MCF 10A (cell line): ENCODE measurements at places on chromosomes 1 and 21.

- DNase-seq, result peak; percentile 55
Observed at GRCh38 chr1:32406629-32407111, 12.4 kb upstream of the BSDC1 start.

GRCh38 chr1:165364568-165365133 lies 8.1 kb upstream of the LMX1A start:
- peak; percentile 100 for DNase-seq

DNA sequence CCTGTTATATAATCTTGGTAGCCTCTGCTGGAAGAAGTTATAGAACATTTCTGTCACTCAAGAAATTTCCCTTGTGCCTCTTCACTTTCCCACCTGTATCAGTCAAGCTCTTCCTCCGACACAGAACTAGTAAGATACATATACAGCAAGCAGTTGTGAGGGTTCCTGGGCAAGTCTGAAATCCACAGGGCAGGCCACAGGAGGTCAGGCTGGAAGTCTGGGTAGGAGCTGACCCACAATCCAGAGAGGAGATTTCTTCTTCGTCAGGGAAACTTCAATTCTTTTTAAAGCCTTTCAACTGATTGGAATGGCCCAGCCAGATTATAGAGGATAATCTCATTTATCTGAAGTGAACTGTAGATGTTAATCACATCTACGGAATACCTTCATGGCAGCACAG lies 96.4 kb upstream of the FMN2 start:
- DNase-seq, result no peak

- no peak for DNase-seq
Observed at GRCh38 chr1:204337036-204337429, 22.7 kb downstream of the PLEKHA6 start.

DNA sequence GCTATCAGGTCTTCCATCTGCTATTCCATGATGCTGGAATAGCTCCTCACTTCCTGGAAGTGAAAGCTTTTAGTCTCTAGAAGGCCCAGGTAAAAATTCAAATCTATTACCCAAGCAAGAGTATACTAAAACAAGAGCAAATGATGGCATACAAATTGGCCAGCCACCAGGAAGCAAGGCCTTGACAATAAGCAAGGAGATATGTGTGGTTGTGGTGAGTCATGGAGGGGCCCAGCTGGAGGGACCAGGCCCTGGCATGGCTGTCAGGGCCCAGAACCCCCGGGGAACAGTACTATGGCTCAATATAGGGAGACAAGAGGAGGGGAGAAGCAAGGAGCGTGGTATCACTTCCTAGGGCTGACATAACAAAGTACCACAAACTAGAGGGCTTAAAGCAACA lies 358.7 kb downstream of the RRAGC start:
- peak; percentile 7 for DNase-seq

DNA sequence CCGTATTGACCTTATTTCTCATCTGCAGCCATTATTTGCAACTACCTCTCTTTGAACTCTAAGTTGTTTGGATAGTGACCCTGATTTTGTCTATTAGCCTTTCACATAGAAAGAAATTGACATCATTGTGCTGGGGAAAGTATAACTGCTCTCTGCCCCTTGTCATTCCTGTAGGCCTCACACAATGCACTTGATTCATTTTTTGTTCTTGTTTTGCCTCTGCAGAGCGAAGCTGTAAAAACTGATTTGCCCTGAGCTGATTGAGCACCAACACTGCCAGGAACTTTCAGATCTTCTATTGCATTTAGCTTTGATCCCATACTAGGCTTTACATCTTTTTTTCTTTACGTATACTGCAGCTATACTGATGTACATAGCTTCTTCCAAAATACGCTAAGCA lies 167.2 kb upstream of the PTBP2 start:
- DNase-seq, result no peak

DNA sequence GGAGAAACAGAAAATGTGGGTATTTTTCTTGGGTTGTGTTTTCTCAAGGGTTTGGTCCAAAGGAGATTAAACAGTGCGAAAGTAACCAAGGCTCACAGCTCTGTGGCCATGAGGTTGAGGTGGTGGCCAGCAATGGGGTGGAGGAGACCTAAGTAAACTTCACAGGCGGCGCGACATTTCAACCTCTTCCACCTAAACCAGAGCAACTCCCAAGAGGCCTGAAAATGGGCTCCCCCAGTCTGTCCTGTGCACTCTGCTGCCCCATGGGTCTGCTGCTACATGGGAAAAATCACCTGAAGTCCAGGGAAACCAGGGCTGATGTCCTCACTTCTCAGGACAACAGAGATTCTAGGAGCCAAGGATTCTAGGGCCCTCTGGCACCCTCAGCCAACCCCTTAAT lies 12.4 kb downstream of the CELF3 start:
- DNase-seq, result no peak

DNA sequence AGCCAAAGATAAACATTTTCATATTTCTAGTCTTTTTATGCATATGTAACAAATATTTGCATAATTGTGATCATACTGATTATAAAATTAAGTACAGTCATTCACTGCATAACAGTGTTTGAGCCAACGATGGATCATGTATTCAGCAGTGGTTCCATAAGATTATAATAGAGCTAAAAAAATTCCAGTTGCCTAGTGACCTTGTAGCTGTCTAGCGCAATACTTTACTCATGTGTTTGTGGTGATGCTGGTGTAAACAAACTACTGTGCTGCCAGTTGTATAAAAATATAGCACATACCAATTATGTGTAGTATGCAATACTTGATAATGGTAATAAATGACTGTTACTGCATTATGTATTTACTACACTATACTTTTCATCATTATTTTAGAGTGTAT lies 2.1 kb upstream of the S100A10 start:
- peak; percentile 54 for DNase-seq

DNA sequence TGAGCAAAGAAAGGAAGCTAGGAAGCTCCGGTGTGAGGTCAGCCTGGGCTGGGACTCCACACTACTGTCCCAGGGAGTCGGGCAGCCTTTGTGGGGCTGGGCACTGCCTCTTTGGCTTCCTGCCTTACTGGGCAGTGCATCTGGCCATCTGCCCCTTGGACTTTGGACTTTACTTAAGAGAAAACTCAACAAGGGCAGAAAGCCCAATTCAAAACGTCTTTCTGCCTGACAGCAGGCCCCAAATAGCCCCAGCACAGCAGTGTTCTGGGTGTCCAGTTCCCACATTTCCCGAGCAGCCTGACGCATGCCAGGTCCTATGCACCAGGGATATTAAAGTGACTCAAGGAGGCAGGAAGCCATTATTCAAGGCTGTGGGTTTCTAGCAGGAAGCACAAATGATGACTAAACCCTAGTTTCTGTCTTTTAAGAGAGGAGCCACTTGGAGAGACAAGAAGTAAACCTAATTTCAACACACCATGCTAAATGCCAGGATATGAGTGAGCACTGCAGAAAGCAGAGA lies 37.9 kb upstream of the EDEM3 start:
- DNase-seq, result peak; percentile 99

DNA sequence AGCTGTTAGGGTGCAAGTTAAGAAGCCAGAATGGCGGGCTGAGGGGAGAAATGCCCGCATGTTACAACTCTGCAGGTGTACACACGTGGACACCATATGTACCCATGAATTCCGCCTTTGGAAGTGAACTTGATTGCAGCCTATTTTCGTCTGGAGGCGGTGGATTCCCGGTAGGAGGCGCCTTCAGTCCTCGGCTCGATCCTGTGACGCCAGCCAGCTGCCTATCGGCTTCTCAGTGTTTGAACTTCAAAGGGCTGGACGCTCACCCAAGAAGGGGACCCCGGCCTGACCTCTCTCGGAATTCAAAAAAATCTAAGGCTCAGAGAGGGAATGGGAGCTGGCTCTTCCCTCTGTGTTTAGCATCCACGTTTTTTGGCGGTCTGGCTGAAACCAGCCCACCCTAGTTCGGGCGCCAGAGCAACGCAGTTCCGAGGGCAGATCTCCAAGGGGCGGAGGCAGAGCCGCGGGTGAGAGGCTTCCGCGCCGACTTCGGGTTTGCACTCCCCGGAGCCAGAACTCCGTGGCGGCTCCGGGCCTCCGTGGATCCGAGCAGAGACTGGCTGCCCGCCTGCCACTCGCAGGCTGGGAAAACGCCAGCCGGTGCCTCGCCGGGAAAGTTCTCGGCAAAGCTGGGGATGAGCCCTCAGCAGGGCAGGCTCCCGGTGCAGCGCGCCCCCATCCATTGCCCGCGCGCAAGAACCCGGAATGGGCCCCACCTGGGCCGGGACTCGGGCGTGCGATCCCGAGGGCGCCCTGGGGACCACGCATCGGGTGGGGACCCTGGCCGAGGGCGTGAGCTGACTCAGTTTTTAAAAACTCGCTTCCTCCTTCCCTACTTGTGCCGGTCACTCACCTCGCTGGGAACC lies 996 bp upstream of the TMEM51 start:
- peak; percentile 92 for DNase-seq

DNA sequence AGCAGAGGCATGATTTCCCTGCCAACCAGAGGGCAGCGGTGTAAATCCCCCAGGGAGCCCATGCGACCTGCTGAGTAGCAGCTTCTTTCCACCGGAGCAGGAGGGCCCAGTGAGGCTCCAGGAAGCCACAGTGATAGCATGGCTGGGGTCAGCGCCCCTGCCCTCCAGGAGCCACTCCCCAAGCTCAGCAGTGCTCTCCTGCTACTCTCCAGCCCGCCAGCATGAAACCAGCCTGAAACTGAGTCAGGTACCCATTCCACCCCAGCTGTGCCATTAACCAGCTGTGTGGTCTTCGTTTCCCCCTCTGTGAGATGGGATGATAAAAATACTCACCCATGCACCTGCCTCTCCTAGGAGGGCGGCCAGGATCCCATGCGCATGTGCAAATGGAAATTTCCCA lies 123.8 kb upstream of the TMEM51 start:
- DNase-seq, result no peak

DNA sequence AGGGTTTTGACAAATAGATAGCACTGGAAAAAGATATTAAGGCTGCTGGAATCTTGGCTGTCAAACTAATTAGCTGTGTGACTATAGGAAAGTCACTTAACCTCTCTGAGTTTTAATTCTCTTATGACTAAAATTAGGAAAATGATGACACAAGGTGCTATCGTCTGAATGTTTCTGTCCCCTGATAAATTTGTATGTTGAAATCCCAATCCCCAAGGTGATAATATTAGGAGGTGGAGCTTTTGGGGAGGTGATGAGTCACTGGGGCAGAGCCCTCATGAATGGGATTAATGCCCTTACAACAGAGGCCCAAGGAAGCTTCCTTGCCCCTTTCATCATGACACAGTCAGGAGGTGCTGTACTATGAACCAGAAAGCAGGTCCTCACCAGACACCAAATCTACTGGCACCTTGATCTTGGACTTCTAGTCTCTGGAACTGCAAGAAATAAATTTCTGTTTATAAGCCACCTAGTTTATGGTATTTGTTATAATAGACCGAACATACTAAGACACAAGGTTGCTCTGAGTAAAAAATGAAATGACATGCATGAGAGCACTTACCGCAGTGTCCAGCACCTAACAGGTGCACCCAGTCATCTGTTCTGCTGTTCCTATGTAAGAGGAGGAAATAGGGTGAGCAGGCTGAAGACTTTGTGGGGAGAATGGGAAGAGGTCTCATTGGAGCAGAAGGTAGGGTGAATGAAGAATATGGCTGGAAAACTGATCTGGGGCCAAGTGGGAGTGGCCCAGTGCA lies 26.3 kb upstream of the DISP1 start:
- peak; percentile 73 for DNase-seq

GRCh38 chr1:108671143-108671542 lies 10.2 kb upstream of the HENMT1 start:
- no peak for DNase-seq

- no peak for DNase-seq
Observed at GRCh38 chr1:1730870-1731269, 6.7 kb upstream of the CDK11A start.

DNA sequence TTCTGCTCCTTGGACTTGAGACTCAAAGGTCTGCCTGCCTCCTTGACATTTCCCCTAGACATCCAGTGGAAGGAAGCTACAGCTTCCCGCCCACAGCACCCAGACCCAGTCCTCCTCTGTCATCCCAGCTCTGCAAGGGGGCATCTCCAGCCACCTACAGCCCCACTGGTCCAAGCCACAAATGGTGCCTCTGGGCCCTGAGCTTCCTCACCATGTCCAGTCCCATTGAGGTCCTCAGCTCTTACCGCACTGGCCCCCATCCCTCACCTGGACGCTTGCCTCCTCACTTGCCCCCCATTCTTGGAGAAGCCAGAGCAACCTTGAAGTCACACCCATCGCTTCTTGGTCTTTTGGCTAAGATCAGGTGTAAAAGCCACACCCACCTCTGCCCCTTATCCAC lies 13.2 kb downstream of the PODN start:
- no peak for DNase-seq

DNA sequence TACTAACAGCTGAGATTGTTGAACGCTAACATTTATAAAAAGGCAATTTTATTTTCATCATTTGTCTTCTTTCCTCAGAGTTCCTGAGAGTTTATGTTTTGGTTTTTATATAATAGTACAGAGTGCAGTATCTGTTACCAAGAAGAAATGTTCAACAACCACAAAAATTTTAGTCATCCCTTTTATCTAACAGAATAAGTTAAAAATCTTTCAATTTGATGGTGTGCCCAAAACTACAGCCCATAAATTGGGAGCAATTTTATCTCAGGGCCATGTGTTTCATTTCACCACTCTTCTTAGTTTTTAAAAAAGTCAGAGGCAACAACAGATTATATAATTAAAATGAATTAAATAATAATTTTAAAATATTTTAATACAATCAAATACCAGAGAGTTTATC lies 37.1 kb downstream of the NEXN start:
- no peak for DNase-seq

DNA sequence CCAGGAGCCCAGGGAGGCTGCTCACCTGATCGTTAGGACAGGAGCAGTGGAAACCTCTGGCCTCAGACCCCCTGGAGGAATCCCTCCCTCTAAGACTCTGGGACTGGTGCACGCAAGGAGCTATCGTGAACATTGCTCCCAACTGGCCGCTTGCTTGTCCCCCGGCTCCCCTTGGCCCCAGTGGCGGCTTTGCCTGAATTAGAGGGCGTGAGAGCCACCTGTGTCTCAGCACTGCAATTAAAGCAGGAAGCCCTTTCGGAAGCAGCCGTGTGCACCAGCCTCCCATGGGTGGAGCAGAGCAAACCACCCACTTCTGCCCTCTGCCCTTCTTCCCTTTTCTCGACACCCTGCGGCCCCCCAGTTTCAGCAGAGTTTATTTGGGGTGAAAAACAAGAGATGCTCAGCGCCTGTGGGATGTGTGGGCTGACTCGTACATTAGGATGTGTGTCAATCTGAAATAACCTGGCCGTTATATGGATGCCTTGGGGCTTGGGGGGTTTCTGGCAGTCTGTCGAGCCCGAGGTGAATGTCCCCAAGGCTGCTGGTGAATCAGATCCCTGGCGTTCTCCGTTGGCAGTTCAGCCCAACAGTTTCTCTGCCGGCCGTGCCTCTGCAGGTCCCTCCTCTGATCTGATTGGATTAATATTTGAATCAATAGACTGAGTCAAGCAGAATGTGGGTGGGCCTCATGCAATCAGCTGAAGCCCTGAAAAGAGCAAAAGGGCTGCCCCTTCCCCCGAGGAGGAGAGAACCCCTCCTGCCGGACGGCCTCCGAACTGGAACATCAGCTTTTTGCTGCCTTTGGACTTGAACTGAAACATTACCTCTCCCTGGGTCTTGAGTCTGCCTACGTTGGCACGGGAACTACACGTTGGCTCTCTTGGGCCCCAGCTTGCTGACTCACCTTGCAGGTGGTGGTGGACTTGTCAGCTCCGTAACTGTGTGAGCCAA lies 7.3 kb upstream of the UMODL1 start:
- DNase-seq, result peak; percentile 76

GRCh38 chr21:42850866-42851391 lies 28.4 kb downstream of the WDR4 start:
- no peak for DNase-seq

- DNase-seq, result no peak
Observed at GRCh38 chr1:10989095-10989494, 23.4 kb upstream of the TARDBP start.

GRCh38 chr1:212377644-212378043 lies 37.0 kb downstream of the PACC1 start:
- no peak for DNase-seq
